ENCODE measurements at places on chromosomes 1 and 21.

DNA sequence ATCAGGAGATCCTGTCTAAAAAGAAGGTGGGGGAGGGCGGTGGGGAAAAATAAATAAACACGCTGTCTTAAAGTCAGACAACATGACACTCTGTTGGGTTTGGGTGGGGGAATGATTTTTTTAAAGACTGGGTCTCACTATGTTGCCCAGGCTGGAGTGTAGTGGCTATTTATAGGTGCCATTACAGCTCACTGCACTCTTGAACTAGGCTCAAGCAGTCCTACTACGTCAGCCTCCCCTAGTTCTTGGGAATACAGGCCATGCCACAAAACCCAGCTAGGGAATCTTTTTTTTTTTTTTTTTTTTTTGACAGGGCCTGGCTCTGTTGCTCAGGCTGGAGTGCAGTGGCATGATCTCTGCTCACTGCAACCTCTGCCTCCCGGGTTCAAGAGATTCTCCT lies 2.4 kb upstream of the SNRPE start:
- DNase-seq: no peak

- no peak for DNase-seq
Measured at GRCh38 chr1:180757657-180758056, 125.8 kb downstream of the XPR1 start.

- DNase-seq: no peak
Measured at GRCh38 chr1:101008229-101008834, 17.3 kb downstream of the DPH5 start.

DNA sequence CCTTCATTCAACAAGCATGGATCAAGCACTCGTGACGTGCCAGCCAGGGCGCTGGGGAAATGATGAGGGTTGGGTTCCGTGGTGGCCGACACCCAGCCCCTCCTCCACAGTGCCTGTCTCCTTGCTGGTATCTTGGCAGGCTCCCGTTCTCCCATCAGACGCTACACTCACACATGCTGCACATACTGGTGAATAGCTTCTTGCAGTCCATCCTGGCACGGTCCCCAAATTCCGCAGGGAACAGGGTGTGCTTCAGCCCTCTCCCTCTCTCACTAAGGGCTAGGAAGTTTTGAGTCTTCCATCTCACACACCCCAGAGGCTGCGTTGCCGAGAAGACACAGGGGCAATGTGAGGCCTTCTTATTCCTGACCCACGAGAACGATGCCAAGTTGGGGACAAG lies 10.1 kb upstream of the MEF2D start:
- no peak for DNase-seq

DNA sequence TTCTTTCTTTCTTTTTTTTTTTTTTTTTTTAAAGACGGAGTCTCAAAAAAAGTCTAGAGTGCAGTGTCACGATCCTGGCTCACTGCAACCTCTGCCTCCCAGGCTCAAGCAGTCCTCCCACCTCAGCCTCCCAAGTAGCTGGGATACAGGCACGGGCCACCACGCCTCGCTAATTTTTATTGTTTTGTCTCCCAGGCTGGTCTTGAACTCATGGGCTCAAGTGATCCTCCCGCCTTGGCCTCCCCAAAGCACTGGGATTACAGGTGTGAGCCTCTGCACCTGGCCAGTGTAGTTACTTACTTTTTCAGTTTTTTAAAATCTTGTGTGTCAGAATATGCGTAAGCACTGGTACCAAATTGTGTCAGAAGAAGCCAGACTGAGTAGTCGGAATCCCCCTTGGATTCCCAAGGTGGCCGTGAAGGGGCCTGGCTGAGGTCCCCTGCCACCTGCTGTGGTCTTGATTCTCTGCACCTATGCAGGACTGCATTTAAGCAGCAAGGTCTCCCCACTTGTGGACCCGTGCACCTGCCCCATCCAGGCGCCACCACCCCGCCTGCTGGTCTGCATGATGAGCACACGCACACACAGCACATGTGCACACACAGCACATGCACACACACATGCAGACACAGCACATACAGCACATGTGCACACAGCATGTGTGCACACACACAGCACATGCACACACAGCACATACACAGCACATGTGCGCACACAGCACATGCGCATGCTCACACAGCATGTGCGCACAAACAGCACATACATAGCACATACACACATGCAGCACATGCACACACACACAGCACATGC lies 47.5 kb downstream of the PCNT start:
- DNase-seq: no peak

- no peak for DNase-seq
Measured at GRCh38 chr1:22210636-22211035, 67.7 kb upstream of the WNT4 start.

- peak; percentile 91 for DNase-seq
Measured at GRCh38 chr1:37479255-37480124, 5.1 kb downstream of the ZC3H12A start.

- DNase-seq: no peak
Measured at GRCh38 chr1:27436204-27437159, 44.1 kb downstream of the GPR3 start.

DNA sequence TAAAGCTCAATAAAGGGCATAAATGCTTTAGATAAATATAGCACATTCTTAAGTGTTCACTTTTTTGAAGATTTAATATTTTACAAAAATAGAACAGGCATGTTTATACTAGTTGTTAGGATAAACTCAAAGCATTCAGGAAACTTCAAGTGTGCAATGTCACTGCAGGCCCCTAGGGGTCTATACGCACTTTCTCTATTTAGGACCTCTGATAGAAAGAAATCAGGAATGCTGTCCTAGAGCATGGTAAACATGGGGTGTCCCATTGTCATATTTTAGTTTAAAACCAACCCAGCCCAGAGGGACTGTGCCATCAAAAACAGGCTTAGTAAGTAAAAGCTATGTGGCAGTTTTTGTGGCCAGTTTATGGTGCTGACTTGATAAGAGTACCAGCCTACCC lies 102.2 kb downstream of the BARHL2 start:
- no peak for DNase-seq

GRCh38 chr1:15850471-15851001 lies 3.0 kb downstream of the SPEN start:
- DNase-seq: no peak

DNA sequence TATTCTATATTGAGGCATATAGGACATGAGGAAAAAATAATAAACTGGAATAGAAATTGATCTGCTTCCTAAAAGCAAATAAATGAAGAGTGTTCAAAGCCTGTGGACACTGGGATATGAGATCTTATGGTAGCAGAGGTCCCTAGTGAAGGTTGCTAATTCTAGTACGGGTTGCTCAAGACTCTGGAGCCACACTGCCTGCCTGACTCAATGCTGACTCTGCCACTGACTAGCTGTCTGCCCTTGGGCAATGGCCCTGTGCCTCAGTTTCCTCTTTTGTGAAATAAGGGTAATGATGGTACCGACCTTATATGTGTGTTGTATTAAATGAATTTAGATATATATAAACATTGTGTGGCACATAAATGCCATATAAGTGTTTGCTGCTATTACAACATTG lies 59.0 kb upstream of the C1orf53 start:
- DNase-seq: no peak

- no peak for DNase-seq
Measured at GRCh38 chr1:45842786-45843185, 39.4 kb downstream of the MAST2 start.

DNA sequence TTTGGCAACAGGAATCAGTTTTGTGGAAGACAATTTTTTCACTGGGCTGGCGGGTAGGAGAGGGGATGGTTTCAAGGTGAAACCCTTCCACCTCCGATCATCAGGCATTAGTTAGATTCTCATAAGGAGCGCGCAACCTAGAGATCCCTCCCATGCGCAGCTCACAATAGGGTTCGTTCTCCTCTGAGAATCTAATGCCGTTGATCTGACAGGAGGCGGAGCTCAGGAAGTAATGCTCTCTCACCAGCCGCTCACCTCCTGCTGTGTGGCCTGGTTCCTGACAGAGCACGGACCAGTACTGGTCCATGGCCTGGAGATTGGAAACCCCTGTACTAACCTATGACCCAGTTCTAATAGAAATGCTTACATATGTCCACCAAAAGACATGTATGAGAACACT lies 96.6 kb upstream of the KIAA1614 start:
- no peak for DNase-seq

DNA sequence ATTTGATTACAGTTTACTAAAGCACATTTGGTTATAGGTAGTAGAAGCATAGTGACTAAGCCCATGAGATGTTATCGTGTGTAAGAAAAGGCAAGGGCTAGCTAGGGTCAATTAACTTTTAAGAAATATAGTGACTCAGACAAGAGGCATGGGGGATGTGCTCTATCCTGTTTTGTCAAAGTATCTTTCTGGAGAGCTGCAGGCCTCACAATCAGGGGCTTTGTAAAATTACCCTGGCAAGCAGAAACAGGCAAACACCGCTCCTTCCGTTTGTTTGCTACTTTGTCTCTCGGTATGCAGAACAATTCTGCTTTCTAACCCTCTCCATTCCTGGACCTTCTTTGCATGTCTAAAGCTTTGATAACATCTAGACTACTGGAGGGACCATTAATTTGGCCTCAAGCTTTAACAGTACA lies 26.1 kb upstream of the ZNF697 start:
- no peak for DNase-seq

- no peak for DNase-seq
Measured at GRCh38 chr1:232105561-232105960, 479.0 kb downstream of the DISC1 start.

GRCh38 chr1:107171333-107171732 lies 30.5 kb downstream of the NTNG1 start:
- no peak for DNase-seq

DNA sequence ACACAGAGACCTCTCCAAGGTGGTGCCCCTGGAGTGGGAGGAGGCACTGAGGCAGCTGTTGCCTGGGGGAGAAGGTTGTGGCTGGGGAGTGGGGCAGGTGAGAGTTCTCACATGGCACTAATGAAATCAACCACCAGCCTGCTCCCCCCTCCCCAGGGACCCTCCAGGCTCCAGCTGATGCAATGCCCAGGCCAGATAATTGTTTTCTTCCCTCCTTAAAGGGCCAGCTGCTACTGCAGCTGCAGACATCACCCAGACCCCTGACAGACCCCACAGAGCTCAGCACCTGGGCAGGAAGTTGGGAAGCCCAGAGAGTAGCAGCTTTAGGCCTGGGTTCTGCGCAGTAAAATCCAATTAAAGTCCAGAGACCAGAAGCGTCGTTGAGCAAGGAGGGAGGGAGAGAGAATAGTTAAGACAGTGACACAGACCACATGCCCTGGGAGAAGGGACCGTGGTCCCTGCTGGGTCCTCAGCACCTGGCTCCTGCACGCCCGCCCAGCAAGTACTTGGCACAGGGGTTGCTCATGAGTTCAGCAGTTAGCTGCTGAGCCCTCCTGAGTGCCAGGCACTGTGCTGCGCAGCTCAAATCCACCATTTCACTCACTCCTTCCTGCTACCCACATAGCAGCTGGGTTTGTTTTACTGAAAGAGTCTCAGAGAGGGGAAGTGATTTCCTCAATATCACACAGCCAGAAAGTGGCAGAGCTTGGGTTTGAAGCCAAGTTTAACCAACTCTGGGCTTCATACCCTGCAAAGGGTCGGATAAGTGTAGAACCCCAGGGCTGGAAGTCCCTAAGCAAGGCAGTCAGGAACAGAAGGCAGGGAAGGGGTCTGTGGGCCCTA lies 1.9 kb downstream of the RIMS3 start:
- no peak for DNase-seq

GRCh38 chr1:187236676-187237075 lies 407.9 kb downstream of the PLA2G4A start:
- DNase-seq: no peak

GRCh38 chr1:83849191-83850061 lies 149.5 kb downstream of the TTLL7 start:
- DNase-seq: no peak

DNA sequence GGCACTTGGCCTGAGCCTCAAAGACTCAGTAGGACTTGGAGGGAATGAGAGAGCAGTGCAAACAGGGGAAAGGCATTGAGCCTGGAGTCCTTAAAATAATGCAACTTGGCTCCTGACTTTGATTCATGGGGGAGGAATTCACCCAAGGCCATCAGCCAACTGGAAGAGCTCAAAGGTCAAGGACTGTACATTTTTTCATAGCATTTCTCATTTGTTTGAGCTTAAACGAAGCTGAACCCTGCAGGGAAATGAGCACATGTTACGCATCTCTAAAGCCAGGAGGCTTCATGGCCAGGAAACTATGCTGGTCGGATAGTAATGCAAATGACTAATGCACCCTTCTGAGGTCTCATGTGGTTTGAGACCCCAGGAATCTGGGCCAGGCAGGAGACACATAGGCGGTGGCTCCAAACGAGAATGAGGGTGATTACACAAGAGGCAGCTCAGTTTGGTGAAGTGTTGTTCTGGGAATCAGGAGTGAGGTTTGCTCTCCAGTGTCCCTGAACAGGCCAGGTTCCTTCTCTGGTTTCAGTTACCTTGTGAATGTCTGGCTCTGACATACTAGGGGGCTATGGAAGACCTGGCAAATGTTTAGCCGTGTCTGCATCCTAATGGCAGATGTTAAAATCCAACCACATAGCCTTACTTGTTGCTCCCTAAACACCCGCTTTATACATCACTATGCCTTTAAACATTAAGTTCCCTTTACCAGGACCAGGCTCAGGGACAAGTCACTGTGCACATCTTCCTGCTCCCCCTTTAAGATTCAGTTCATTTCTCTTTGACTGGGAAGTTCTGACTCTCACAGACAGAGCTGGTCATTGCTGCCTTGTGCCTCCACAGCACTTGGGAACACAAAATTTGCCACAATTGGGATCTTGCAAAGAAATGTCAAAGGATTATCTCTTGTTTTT lies 503.9 kb upstream of the USP24 start:
- no peak for DNase-seq

DNA sequence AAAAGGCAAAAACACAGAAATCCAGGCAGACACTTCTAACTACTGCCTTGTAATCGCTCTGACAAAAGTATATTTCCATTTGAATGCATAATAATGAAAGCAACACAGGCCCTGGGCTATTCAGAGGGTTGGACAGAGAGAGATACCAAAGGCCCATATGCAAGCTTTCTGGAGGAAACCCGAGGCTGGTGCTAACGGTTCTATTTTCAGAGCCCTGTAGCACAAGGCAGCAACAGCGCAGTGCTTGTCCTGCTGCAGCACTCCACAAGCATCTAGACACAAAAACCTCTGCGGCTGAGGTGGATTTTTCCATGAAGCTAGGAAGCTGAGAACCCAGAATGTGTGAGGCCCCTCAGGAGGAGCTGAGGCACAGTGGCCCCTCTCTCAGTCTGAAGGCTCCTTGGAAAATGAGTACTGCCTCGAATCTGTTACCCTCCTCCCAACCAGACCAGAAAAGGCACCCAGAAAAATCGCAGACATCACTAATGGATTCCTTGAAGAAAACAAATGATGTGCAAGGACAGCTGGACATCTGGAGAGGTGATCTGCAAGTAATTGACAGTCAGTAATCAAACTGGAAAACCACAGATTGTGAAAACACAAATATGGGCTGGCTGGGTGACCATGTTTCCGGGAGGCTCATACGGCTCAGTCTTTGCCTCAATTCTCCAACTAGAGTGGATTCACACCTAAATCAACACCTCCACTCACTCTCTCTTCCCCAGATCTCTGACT lies 54.0 kb downstream of the COLGALT2 start:
- DNase-seq: no peak

- DNase-seq: no peak
Measured at GRCh38 chr1:22166439-22166838, 23.5 kb upstream of the WNT4 start.

Data from activated CD4-positive, alpha-beta memory T cell treated with anti-CD3 and anti-CD28 coated beads, Interleukin-2, amount 10 ng/mL, durations not matched to agents 7 days and 5 days (primary cell).